ENCODE measurements at places on chromosomes 7 and 10. TPM values are rescaled to one million over a fixed set of nuclear protein-coding genes. Genes with fewer than 3 reads are reported as not detected.

CAMK1D gene
- total RNA-seq: 23.9 TPM

- DNase-seq: no peak
- H3K27ac ChIP-seq: no peak overlapping the region
- peaks cover 51% of the 10 kb centered on the region for H3K36me3 ChIP-seq
- no peak overlapping the region for H3K4me3 ChIP-seq
- H3K27me3 ChIP-seq: no peaks in the 10 kb centered on the region
Observed at GRCh38 chr7:149861728-149862045, 12.1 kb upstream of the ATP6V0E2 start.

TMEM139 gene
- 162 TPM for total RNA-seq

- no peak overlapping the region for H3K4me3 ChIP-seq
- no peaks in the 10 kb centered on the region for H3K36me3 ChIP-seq
- no peaks in the 10 kb centered on the region for H3K4me1 ChIP-seq
Observed at GRCh38 chr10:111598433-111599059, 521.7 kb downstream of the ADRA2A start.

CPXM2 gene
- total RNA-seq: 8.2 TPM

SMKR1 gene
- total RNA-seq: not detected

DNA sequence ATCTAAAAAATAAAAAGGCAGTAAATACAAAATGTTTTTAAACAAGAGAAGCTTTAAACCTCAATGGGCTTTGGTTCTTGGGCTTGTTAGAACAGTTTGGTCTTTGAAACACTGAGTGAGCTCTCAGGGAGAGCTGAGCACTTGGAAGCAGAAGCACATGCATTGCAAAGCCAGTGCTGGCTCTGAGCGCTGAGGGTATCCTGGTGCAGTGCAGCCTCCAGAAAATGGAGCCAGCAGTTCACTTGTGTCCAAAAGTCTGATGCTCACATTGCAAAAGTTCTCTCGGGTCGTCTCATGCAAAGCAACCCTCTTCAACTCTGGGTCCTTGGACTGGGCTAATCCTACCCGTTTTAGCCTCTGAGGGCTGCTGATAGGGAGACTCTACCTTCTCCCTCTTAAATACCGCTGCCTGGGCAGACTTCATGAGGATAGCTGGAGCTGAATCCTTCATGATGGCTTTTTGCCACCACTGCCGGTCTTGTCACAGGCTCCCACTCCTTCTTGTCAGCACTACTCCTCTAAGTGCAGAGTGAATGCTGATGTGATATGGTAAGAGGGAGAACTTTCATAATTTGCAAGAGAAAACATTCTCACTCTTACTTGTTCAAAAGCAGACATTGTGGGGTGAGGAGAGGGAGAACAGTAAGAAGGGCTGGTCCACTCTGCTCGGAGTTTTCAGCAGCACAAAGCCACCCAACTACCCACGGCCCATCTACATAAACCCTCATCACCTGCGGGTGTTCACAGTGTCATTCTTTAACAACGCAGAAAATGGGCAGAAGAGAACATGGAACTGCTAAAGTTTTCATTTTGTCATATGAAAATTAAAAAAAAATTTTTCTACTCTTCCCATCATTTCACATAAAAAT, 42.2 kb upstream of the BMPER start:
- DNase-seq: no peak
- no peaks in the 10 kb centered on the region for H3K27me3 ChIP-seq
- H3K36me3 ChIP-seq: no peaks in the 10 kb centered on the region
- H3K4me1 ChIP-seq: no peaks in the 10 kb centered on the region
- no peak overlapping the region for H3K4me3 ChIP-seq

- peaks cover 7% of the 10 kb centered on the region for H3K4me1 ChIP-seq
- H3K27me3 ChIP-seq: no peaks in the 10 kb centered on the region
- no peak for DNase-seq
- H3K36me3 ChIP-seq: no peaks in the 10 kb centered on the region
- no peak overlapping the region for H3K27ac ChIP-seq
Observed at GRCh38 chr7:100728196-100728595, 5.2 kb upstream of the ZAN start.

DNA sequence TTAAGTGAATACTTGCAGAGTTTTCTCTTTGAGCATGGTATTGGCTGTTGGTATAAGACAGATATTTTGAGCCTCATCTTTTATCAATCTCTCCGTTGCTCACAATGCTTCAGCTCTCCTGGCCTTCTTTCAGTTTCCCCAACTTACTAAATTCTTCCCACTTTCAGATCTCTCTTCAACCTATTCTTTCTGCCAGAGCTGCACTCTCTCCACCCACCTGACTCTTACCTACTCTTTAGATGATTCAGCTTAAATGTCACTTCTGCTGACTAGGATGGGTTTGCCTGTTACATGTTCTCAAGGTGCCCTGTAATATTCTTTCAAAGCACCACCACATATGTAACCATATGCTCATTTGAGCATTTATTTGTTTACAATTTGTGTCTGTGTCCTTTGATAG, 1.6 kb downstream of the EXOSC1 start:
- peaks cover 26% of the 10 kb centered on the region for H3K36me3 ChIP-seq
- H3K4me1 ChIP-seq: peaks cover 10% of the 10 kb centered on the region
- no peak for DNase-seq
- no peak overlapping the region for H3K27ac ChIP-seq
- H3K27me3 ChIP-seq: no peaks in the 10 kb centered on the region
- no peak overlapping the region for H3K4me3 ChIP-seq

GRCh38 chr7:85997515-85997914, 646.2 kb upstream of the GRM3 start:
- no peaks in the 10 kb centered on the region for H3K27me3 ChIP-seq
- H3K36me3 ChIP-seq: no peaks in the 10 kb centered on the region
- H3K27ac ChIP-seq: no peak overlapping the region
- no peak overlapping the region for H3K4me3 ChIP-seq
- DNase-seq: no peak

- no peak for DNase-seq
- no peaks in the 10 kb centered on the region for H3K36me3 ChIP-seq
- H3K4me3 ChIP-seq: no peak overlapping the region
- no peaks in the 10 kb centered on the region for H3K4me1 ChIP-seq
Observed at GRCh38 chr7:90788052-90788451, 191.9 kb downstream of the CDK14 start.

ACBD5 gene
- 53.9 TPM for total RNA-seq

All from Peyer's patch (tissue), 4 donors.